ENCODE measurements at places on chromosomes 3 and 15.

- DNase-seq = no peak
Observed at GRCh38 chr15:39296955-39297354, 283.9 kb upstream of the THBS1 start.

DNA sequence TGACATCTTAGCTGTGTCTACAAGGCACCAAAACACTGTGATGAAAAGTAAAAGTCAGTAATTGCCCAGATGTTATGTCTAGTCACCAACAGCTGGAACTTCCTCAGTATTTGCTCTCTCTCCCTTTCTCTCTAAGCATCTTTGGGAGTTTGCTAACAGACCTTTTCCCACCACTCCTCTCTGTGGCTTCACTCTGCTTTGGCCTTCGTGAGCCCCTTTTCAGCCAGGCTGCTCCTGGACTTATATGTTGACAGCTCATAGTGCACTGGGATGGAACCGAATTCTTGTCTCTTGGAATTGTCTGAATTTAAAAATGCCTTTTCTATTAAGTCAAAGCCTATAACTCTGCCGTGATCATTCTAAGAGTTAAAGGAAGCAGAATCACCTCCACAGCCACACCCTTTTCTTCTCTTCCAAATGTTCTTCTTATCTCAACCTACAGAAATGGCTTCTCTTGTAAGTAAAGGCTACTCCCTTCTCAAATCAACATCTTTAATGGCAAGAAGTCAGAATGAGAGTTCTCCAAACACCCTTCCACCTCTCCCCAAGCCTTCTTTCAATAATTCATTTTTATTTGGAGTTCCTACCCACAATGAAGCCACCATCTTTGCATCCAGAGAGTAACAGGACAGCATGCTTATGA is 17.2 kb upstream of the FOXP1 start:
- DNase-seq = no peak

GRCh38 chr15:74573987-74574386 is 33.0 kb downstream of the ARID3B start:
- DNase-seq = no peak

GRCh38 chr15:38349251-38349650 is 96.6 kb downstream of the SPRED1 start:
- no peak for DNase-seq

DNA sequence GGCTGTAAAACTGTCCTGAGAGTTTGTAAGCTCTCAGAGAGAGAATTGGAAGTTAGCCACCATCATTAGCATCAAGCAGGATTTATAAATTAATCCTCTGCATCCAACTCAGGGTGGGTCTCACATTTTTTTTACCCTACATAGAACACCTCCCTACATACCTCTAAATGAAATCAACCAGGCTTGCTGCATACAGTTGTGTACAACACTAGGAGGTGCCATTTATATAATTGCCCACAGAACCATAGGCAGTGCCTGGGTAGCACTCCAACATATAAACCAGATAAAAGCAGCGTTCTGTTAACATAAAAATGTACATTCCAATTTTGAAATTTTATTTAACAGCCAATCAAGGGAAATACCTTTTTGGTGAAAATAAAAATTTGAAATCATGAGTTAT is 48.2 kb upstream of the SELENOK start:
- no peak for DNase-seq

DNA sequence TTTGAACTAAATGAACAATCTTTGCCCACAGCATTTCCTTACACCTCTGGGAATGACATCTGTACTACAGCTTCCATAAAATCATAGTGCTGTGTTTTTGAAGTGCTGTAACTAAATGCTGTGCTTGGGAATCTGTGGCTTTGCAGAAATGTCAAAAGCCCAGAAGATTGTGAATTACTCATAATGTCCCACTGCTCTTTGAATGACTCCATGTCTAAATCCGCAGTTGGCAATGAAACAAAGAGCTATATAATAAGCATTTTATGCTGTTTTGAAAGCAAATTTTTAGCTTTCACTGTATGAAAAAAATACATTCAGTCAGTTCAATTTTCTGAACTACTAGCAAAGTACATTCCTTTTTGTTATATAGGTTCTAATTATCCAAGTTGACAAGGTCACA is 88.6 kb upstream of the ADAMTS17 start:
- DNase-seq = no peak

- DNase-seq = no peak
Observed at GRCh38 chr15:80533790-80534333, 129.7 kb downstream of the ARNT2 start.

- DNase-seq = no peak
Observed at GRCh38 chr3:54746722-54747121, 181.1 kb downstream of the LRTM1 start.

- no peak for DNase-seq
Observed at GRCh38 chr15:46174122-46174521, 539.3 kb downstream of the SQOR start.

GRCh38 chr3:194718079-194718478 is 32.4 kb downstream of the FAM43A start:
- no peak for DNase-seq

DNA sequence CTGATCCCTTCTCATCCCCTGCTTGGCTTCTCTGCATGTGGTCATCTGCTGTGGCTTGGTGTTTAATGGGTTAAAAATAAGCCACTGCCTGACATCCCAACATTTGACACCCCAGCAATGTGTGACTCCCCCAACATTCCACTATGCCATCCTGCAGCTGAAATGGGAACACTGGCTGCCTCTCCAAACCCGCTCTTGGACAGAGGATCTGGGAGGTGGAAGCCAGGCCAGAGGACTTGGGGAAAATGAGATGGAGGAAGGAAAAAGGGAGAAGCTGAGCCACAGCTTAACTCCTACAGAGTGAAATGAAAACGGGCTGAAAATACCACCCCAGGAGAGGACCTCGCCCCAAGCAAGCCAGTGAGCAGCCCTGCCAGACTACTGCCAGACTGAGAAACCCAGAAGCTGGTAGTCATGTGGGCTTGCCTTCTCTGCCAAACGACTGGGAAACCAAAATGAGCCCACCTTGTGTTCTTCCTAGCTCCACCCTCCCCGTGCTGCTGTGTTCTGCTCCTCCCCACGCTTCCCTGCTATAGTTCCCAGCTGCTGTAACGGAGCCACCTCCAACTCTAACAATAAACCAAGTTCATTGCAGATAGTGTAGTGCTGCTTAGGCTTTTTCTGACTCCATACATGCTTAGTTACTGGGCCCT is 13.7 kb downstream of the MAP1A start:
- no peak for DNase-seq

- DNase-seq = no peak
Observed at GRCh38 chr15:79673416-79674123, 223.2 kb downstream of the MTHFS start.

GRCh38 chr3:132222868-132223538 is 94.2 kb upstream of the ACP3 start:
- DNase-seq = no peak

DNA sequence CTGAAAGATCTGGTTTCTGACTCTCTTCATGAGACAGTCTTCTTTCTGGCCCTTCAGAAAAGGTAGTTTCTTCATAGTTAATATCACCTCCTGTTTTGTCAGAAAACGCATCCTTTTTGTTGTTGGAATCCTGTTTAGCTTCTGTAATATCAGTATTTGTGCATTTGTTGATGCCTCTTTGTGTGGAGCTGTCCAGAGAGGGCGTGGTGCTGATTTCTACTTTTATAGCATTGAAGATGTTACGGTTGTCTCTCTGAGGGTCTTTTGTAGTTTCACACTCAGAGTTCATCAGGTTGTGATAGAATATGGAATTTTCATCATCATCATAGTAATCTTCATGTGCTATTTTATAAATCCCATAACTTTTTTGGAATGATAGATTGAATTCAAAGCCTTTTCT is 8.9 kb downstream of the GPR149 start:
- no peak for DNase-seq

GRCh38 chr3:79258479-79258878 is 509.3 kb downstream of the ROBO1 start:
- no peak for DNase-seq

- DNase-seq = no peak
Observed at GRCh38 chr15:41494190-41494921, 682 bp downstream of the ITPKA start.

- DNase-seq = no peak
Observed at GRCh38 chr3:24968036-24968435, 460.0 kb upstream of the RARB start.

DNA sequence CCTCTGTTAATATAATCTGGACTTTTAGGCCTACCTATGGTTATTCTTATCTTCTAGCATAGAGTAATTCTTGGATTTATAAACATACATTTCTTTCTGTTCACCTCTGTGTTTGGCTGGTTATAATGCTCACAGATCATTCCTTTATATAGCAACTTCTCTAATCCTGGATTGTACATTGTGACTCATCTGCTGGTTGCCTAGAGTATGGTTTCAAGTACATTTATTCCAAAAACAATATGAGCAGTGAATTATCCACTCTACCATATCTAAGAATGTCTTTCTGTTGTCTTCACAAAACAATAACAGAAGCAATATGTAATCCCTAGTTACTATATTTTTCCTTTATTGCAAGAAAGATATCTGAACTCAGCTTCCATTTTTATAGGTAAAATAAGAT is 35.3 kb downstream of the FSIP1 start:
- DNase-seq = no peak

Measured in CD4-positive, alpha-beta T cell treated with Interferon alpha-2 for 1 hour (primary cell).